Hematopoietic multipotent progenitor cell treated with erythropoietin and hydrocortisone succinate and interleukin-3 and kit ligand, for 6 days (in vitro differentiated cells): ENCODE measurements at places on chromosomes 7 and 10.

DNA sequence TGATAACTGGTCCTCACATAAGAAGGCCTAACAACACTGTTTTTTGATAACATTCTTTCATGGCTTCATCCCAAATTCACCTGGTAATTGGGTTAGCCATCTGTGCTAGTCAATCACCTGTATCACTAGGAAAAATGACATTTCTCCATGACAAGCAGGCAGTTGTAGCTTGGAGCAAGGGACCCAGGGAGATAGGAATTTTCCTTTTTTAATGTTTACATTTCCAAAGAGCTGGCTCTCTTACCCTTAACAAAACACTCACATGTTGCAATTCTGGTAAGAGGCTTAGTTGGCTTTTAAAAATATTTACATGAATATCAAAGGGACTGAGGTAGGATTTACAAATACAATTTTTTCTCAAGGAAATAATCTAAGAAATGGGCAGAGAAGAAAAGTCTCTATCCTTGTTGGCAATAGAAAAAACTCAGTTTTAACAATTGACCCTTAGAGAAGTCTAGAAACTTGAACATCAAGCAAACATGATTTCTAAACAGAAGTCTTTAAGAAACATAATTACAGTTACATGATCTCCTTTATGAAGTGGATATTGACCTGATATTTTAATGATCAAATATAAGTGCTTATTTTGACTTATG is 16.1 kb upstream of the AKR1C1 start:
- DNase-seq = no peak

GRCh38 chr10:102408728-102409603 is 9.6 kb downstream of the PSD start:
- no peak for DNase-seq

DNA sequence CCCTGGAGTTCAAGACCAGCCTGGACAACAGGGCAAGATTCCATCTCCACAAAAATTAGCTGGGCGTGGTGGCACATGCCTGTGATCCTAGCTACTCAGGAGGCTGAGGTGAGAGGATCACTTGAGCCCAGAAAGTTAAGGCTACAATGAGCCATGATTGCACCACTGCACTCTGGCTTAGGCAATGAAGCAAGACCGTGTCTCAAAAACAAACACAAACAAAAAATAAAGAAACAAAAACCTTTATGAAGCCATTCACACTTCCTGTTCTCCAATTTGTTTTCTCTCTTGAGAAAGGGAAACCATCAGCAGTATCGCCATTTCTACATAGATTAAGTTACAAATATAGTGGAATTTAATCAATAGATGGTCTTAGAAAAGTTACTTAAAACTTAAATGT is 19.8 kb downstream of the YME1L1 start:
- DNase-seq = no peak

- no peak for DNase-seq
These were observed 53.9 kb upstream of the SH2B2 start for GRCh38 chr7:102232611-102233286.

DNA sequence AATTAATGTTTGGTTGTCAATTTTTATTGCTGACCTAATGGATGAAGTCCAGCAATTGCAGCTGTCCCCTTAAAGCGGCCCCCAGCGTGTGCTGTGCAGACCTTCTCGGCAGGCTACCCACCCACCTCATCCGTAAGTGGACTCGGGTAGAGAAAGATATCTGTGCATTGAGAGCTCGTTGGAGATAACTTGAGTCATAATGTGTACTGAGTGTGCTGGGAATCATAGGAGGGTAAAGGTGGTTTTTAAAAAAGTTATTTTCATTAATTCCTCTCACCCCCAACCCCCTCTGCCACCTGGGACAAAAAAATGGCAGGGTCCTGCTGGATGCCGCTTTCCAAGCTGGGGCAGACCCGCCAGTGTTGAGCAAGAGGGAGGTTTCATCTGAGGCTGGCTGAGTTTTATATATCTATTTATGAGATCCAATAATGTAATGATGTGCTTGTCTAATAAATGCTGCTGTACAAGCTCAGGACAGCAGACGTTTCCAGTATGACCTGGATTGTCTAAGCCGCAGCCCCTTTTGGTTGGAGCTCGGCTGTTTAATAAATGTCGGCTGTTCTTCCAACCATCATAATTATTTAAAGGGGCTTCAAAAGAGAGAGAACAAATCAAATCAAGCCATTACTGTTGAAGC is 119.1 kb downstream of the NKX6-2 start:
- no peak for DNase-seq

- DNase-seq = no peak
These were observed 229.6 kb downstream of the BAMBI start for GRCh38 chr10:28906934-28907333.

DNA sequence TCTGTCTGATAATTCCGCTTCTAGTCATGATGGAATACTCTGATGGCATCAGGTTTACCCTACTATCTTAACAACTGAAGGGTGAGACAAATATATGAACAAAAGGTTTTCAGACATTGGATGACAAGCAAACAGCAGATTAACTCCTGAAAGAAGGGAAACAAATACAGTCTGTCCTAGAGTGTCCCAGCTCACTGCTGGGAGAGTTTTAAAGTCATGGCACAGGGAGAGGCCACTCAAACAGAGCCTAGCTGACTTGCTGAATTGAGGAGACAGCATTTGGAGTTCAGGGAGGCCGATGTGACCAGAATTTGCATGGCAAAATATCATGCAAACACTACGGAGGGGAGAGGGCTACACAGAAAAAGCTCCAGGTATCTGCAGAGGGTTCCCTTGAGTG is 73.1 kb downstream of the MDH2 start:
- DNase-seq = no peak

DNA sequence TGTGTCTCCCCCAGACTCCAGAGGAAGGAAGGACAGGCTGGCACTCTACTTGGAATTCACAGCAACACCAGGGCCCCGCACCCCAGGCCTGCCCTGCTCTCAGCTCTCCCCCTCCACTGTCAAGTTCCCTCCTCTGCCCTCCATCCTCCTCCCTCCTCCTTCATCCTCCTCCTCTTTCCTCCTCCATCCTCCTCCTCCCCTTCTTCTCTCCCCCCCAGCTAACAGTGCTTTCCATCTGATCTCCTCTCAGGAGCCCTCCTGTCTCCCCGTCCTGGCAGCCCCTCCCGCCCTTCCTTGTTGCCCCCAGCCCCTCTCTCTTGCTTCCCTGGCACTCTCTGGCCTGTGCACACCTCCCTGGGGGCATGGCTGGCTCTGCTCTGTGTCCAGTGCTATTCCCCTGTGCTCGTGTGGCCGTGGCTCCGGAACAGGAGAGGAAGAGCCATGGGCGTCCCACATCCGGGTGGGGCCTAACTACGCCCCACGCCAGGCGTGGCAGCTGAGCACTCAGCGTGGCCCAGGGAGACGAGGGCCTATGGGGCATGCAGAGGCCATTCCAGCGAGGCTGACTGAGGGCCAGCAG is 64.2 kb downstream of the PWWP2B start:
- DNase-seq = no peak

DNA sequence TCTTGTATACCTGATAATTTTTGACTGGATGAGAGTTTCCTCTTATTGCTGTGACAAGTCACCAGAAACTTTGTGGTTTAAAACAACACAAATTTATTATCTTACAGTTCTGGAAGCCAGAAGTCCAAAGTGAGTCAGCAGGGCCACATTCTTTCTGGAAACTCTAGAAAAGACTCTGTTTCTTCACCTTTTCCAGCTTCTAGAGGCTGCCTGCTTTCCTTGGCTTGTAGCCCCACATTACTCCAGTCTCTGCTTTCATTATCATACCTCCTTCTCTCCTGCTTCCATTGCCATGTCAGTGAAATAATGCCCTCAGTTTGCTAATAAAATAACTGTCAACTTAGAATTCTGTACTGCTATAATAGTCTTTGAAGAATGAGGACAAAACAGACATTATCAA is 65.3 kb downstream of the VCL start:
- DNase-seq = peak; percentile 15

DNA sequence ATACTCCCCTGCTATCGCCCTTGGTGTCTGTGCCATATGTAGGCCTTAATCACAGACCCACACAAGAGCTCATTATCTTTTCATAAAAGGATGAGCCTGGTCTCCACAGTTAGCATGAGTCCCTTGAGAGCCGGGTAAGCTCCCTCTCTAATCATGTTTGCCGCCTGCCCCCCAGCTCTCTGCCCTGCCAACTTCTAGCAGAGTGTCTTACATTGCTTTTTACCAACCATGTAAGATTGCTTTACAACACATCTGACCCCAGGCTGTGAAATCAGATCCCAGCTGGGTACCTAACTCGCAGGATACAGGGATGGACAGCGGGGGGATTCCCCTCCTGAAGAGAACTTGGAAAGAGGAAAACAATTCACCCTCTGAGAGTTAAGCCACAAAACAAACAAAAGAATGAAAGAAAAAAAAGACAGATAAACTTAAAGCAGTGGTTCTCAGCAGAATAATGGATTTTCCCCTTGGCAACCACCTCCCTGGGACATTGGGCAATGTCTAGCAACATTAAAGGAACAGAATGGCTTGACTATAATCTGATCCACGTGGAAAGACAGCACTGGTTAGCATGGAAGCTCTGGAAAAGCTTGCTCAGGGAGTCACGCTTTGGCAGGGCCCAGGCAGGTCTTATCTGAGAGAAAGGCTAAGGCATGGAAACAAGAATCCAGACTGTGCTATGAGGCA is 39.4 kb upstream of the ATOH7 start:
- DNase-seq = peak; percentile 38

GRCh38 chr7:98556288-98556687 is 60.8 kb upstream of the NPTX2 start:
- DNase-seq = no peak

DNA sequence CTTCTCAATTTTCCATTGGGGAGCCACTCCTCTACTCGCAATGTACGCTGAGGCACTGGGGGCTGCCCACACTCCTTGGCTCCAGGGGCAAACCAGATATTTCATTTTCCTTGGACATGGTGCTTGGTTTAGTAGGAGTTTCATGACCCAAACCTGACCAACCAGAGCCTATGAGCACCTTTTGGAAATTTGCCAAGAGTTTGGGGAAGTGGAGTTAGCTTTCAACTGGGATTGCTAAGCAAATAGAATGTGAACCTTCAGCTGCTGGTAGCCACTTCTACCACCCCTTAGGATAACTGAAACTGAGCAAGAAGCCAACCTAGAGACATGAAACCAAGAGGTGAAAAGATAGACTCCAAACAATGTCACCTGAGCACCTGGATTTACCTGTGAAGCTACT is 74.9 kb upstream of the COL13A1 start:
- no peak for DNase-seq

- no peak for DNase-seq
These were observed 43.8 kb downstream of the DAGLB start for GRCh38 chr7:6403907-6404306.

GRCh38 chr7:66921918-66922486 is 977 bp downstream of the TMEM248 start:
- peak; percentile 62 for DNase-seq

GRCh38 chr7:131189488-131189887 is 138.2 kb upstream of the MKLN1 start:
- DNase-seq = no peak

GRCh38 chr7:114663502-114663901 is 248.9 kb downstream of the FOXP2 start:
- peak; percentile 3 for DNase-seq

DNA sequence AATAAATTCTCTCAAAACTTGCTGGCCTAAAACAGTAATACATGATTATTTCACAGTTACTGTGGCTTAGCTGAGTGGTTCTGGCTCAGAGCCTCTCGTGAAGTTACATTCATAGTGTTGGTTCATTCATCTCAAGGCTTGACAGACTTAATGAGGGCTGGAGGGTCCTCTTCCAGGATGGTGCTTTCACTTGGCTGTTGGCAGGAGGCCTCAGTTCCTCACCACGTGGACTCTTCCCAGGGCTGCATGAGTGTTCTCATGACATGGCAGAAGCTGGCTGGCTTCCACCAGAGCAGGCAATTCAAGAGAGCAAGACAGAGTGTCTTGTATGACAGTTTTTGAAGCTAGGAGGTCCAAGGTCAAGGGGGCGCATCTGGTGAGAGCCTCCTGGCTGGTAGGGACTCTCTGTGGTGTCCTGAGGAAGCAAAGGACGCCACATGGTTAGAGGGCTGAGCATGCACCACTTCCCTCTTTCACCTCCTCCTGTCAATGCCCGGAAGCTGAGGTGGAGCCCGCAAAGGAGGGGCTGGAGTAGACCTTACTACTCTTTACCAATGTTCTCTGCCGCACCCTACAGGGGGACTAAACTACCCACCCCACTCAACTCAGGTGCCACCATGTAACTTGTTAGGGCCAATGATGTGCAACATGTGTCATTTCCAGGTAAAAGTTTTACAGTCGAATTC is 58.2 kb upstream of the YAE1 start:
- peak; percentile 63 for DNase-seq

- no peak for DNase-seq
These were observed 724.5 kb downstream of the GRID1 start for GRCh38 chr10:85642082-85642420.

- DNase-seq = peak; percentile 20
These were observed 26.2 kb downstream of the CUL2 start for GRCh38 chr10:35063837-35064454.

GRCh38 chr7:16657656-16658279 is 11.8 kb downstream of the BZW2 start:
- peak; percentile 84 for DNase-seq

DNA sequence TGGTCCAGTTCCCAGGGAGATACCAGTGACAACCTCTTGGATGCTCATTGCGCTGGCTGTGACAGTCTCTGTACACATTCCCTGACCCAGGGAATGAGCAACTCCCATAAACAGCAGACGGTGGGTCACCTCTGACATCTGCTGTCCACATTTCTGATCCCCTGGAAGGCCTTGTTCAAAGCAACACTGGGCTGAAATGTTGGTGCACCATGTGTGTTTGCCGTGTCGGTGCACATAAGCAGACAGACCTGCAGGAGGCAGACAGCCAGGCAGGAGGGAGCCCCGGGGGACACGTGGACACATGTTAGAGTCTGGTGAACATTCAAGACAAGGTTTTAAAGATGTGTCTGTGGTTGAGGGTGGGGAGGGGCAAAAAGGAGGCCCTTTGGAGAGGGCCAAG is 254.9 kb downstream of the PLXNA4 start:
- DNase-seq = no peak

DNA sequence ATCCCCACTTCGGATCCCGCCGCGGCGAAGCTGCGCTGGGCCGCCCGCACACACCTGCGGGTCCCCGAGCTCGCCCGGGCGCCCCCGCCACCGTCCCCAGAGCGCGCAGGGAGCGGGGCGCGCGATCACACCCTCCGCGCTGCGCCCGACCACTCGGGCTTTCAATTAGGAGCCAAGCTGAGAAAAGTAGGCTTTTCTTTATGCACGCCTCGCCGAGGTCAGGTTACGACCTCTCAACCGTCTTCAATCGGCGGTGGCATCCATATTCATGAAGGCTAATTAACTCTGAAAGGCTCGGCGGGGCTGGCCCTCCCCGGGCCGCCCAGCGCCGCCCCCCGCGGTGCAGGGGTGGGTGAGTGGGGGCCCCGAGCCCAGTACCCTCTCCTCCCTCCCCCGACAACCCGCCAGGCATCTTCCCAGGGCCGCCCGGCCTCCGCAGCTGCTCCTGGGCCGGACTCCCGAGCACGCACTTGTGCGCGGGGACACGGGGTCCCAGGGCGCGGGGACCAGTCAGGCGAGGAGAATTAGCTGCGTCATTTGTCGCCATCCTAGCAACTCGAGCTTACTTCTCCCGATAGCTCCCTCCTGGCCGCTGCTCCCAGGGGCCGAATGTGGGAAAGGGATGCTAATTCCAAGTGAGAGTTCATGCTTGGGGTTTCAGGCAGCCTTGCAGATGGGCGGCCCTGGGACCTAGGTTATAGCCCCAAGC is 155.5 kb upstream of the LYZL2 start:
- DNase-seq = peak; percentile 52
